Adrenal gland (tissue), 19 donors: ENCODE measurements at places on chromosomes 2 and 18. TPM values are rescaled to one million over a fixed set of nuclear protein-coding genes. Genes with fewer than 3 reads are reported as not detected.

DNA sequence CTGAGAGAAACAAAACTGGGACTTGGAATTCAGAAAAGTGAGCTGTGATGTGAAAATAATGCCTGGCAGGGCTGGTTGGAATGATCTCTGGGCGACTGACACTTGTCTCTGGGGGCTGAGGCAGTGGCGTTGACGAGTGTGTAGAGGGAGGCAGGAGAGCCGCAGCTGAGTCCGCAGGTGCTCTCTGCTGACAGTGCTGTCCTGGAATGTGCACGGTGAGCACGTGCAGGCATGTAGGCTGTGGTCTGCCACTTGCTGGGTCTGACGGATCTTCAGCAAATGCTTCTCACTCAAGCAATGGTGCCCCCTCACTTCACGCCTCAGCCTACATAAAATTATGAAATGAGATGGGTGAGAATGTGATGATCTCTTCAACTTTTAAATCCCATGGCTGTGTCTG lies 38.5 kb upstream of the ATP9B start:
- H3K27me3 ChIP-seq = no peaks in the 10 kb centered on the region
- no peaks in the 10 kb centered on the region for H3K36me3 ChIP-seq

GRCh38 chr2:196083601-196084000 lies 15.0 kb upstream of the DNAH7 start:
- no peak for DNase-seq
- H3K4me3 ChIP-seq = no peak overlapping the region
- peaks cover 23% of the 10 kb centered on the region for H3K4me1 ChIP-seq
- H3K27ac ChIP-seq = no peak overlapping the region
- H3K36me3 ChIP-seq = no peaks in the 10 kb centered on the region

GRCh38 chr2:133077269-133077822 lies 407.3 kb upstream of the LYPD1 start:
- no peaks in the 10 kb centered on the region for H3K36me3 ChIP-seq
- no peak overlapping the region for H3K4me3 ChIP-seq
- no peaks in the 10 kb centered on the region for H3K27me3 ChIP-seq
- H3K4me1 ChIP-seq = no peaks in the 10 kb centered on the region
- no peak for DNase-seq

DNA sequence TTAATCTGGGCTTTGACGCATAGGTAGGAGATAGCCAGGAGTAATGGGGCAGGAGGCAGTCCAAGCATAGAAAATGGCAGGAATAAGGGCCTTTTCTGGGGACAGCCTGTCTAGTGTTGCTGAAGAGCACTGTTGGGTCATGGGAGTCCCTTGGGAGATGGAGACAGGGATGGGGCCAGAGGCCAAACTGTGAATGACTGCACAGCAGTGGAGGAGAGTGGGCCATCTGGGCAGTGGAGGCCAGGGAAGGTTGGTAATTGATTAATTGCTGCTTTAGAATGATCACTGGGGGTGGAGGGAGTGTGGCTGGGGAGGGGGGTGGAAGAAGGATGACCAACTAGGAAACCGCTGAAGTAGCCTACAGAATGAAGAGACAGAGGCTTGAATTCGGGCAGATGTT lies 28.6 kb upstream of the CREG2 start:
- DNase-seq = no peak
- no peaks in the 10 kb centered on the region for H3K4me1 ChIP-seq
- H3K36me3 ChIP-seq = no peaks in the 10 kb centered on the region
- no peaks in the 10 kb centered on the region for H3K27me3 ChIP-seq

GRCh38 chr2:221517696-221518151 lies 54.4 kb downstream of the EPHA4 start:
- peak overlapping the region; percentile 29 for H3K27ac ChIP-seq
- DNase-seq = no peak
- H3K4me3 ChIP-seq = no peak overlapping the region
- H3K27me3 ChIP-seq = no peaks in the 10 kb centered on the region
- H3K36me3 ChIP-seq = no peaks in the 10 kb centered on the region

The HK2 gene
- 1.2 TPM for total RNA-seq

DNA sequence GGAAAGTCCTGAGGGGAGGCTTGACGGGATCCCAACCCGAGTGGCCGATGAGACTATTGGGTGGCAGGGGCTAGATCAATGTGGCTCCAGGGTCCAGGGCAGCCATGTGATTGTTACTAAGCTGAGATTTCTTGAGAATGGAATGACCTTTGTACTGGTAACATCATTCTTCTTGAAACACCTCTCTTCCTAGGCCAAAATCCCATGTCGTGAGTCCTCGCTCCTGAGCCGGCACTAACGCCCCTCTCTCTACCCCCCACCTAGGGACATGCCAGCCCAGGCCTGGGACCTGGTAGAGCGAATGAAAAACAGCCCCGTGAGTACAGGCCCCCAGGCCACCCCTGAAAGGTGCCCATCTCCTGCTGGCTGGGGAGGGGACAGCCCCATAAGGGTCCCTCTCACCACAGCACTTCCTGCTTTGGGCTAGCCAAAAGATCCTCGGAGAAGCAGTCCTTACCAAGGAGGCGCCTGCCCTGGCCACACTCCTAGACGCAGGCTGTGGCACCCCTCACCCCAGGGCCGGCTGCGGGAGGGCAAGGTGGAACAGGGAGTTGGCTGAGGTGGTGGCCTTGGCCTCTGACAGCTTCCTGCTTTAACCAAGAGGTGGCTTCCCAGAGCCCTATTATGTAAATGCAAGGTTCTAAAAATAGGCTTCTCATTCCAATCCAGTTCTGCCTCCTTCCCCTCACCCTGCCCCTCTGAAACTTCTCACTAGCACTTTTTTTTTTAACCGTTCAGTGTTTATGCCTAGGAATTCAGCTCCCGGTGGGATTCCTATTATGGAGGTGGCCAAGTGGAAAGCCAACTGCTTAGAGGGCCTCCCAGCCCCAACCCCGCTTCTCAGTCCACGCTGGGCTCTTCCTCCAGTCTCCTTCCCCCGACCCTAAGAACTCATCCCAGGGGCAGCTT lies 126.6 kb upstream of the PPP1CB start:
- H3K4me1 ChIP-seq = peaks cover 10% of the 10 kb centered on the region
- H3K36me3 ChIP-seq = no peaks in the 10 kb centered on the region
- no peak overlapping the region for H3K4me3 ChIP-seq
- peak; percentile 77 for DNase-seq
- H3K27ac ChIP-seq = peak overlapping the region; percentile 84
- H3K27me3 ChIP-seq = no peaks in the 10 kb centered on the region

GRCh38 chr2:149586898-149587219 lies 716 bp downstream of the MMADHC start:
- H3K4me1 ChIP-seq = peaks cover 42% of the 10 kb centered on the region
- DNase-seq = no peak
- no peaks in the 10 kb centered on the region for H3K36me3 ChIP-seq
- H3K27me3 ChIP-seq = no peaks in the 10 kb centered on the region
- H3K4me3 ChIP-seq = peak overlapping the region; percentile 97

- H3K36me3 ChIP-seq = no peaks in the 10 kb centered on the region
- peaks cover 29% of the 10 kb centered on the region for H3K4me1 ChIP-seq
- no peak overlapping the region for H3K27ac ChIP-seq
- H3K27me3 ChIP-seq = no peaks in the 10 kb centered on the region
- H3K4me3 ChIP-seq = no peak overlapping the region
Measured at GRCh38 chr2:219284501-219285372, 5.6 kb downstream of the DNAJB2 start.

DNA sequence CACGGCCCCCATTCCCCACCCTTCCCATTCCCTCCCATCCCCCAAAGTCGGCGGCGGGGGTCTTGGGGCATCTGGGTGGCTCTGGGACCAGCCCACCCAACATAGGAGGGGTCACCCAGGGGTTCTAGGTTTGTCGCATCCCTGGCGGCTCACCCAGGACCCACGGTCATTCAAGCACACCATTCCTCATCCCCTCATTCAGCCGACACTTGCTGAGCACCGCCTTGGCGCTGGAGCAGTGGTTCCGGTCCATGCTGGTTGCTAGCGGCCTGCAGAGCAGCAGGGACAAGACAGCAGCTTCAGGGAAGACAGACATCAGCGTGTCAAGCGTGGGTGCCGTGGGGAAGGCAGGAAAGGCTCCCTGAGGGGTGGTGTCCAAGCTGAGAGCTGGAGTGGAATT lies 50.5 kb upstream of the OTOS start:
- no peaks in the 10 kb centered on the region for H3K4me1 ChIP-seq
- H3K4me3 ChIP-seq = no peak overlapping the region
- H3K27me3 ChIP-seq = peaks cover 12% of the 10 kb centered on the region
- no peaks in the 10 kb centered on the region for H3K36me3 ChIP-seq

- no peak for DNase-seq
- H3K27ac ChIP-seq = no peak overlapping the region
- H3K36me3 ChIP-seq = no peaks in the 10 kb centered on the region
Measured at GRCh38 chr2:199197448-199197847, 260.3 kb downstream of the SATB2 start.

GRCh38 chr2:43331422-43331821 lies 105.0 kb upstream of the ZFP36L2 start:
- H3K4me3 ChIP-seq = no peak overlapping the region
- DNase-seq = no peak
- H3K4me1 ChIP-seq = peaks cover 40% of the 10 kb centered on the region
- H3K36me3 ChIP-seq = no peaks in the 10 kb centered on the region

- DNase-seq = no peak
- no peaks in the 10 kb centered on the region for H3K4me1 ChIP-seq
Measured at GRCh38 chr2:112137516-112138158, 548 bp upstream of the FBLN7 start.

The KIF5C gene
- total RNA-seq = 19.6 TPM

The NT5C1B gene
- total RNA-seq = not detected

The NAT8 gene
- total RNA-seq = not detected

The SPP2 gene
- not detected for total RNA-seq

GRCh38 chr2:61134141-61134540 lies 27.8 kb upstream of the C2orf74 start:
- H3K4me3 ChIP-seq = no peak overlapping the region
- no peak overlapping the region for H3K27ac ChIP-seq
- no peak for DNase-seq
- no peaks in the 10 kb centered on the region for H3K36me3 ChIP-seq
- H3K4me1 ChIP-seq = no peaks in the 10 kb centered on the region
- H3K27me3 ChIP-seq = no peaks in the 10 kb centered on the region

The ELAC1 gene
- 10.9 TPM for total RNA-seq

GRCh38 chr2:215659650-215660049 lies 223.8 kb upstream of the FN1 start:
- no peaks in the 10 kb centered on the region for H3K4me1 ChIP-seq
- no peaks in the 10 kb centered on the region for H3K27me3 ChIP-seq
- H3K4me3 ChIP-seq = no peak overlapping the region
- H3K27ac ChIP-seq = no peak overlapping the region
- no peaks in the 10 kb centered on the region for H3K36me3 ChIP-seq
- DNase-seq = no peak

DNA sequence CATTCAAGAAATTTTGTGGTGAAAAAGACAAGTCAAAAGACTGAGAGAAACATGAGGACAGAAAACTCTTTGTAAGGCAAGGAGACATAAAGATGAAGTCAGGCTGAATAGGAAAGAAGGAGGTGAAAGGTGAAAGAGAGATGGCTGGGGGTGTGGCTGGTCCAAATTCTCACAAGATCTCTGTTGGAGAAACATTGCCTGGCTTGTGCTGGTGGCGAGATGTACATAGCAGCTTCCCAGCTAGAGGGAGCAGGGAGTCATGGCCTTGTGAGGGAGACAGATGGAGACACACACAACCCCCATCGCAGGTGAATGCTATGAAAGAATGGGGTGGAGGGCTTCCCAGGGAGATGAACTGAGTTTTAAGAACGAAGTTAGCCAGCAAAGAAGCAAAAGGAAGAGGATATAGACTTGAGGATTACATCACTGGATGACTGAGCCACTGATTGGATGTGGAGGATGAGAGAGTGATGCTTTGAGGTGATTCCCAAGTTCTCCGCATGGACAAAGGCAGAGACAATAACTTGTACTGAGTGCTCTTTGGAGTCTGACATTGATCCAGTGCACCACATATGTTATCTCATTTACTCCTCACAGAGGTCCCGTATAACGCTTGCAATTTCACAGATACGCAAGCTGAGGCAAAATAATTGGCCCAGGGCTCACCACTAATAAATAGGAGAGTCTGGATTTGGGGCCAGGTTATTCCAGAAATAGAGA lies 3.7 kb upstream of the EMX1 start:
- no peaks in the 10 kb centered on the region for H3K36me3 ChIP-seq
- peaks cover 27% of the 10 kb centered on the region for H3K4me1 ChIP-seq
- H3K27ac ChIP-seq = no peak overlapping the region
- H3K27me3 ChIP-seq = peaks cover 100% of the 10 kb centered on the region
- DNase-seq = no peak
- no peak overlapping the region for H3K4me3 ChIP-seq

- no peak overlapping the region for H3K4me3 ChIP-seq
- no peak overlapping the region for H3K27ac ChIP-seq
- no peaks in the 10 kb centered on the region for H3K4me1 ChIP-seq
- DNase-seq = no peak
- H3K36me3 ChIP-seq = no peaks in the 10 kb centered on the region
Measured at GRCh38 chr2:217667512-217667911, 335.3 kb downstream of the TNS1 start.

DNA sequence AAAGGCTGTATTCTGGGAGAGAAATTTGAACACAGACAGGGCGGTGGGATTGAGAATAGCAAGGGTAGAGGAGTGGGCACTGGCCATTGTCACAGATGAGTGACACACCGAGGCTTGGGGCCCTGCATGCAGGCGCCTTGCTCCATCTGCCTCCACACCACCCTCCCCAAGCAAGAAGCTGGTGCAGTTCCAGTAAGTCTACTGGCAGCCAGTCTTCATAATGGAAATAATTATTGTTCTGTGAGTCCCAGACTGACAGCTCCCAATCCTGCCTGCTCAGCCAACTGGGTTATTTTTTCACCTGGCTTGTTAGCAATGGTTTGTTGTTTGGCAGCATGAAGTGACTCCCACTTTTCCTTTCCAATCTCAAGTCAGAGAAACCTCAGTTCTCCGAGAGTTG lies 13.0 kb downstream of the TTC32 start:
- no peak overlapping the region for H3K4me3 ChIP-seq
- no peak overlapping the region for H3K27ac ChIP-seq
- H3K36me3 ChIP-seq = no peaks in the 10 kb centered on the region
- DNase-seq = no peak
- H3K27me3 ChIP-seq = no peaks in the 10 kb centered on the region

DNA sequence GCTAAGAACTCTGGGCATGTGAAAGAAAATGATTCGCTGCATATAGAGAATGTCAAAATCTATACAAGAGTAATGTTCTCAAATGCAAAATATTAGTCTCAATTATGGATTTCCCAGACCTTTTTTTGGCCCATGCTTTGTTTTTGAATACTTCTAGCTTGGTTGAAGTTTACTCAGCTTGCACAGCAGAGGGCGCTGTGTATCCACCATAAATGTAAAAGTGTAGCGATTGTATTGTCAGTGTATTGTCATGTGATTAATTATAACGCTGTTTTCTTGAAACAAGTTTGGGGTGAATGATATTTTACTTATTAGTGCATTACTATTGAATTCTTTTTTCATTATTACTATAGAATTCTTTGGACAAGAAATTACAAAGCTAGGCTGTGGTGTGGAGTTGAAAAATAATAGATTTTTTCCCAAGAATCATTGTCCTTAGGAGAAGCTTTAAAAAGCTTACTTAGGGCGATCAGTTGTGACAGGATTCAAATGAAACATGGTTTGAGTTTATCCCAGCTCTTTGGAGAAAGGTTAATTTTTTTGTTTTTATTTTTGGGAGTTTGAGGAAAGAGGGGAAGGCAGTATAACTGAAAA lies 98.3 kb downstream of the PIK3C3 start:
- peak; percentile 51 for DNase-seq
- H3K4me1 ChIP-seq = peaks cover 12% of the 10 kb centered on the region
- no peaks in the 10 kb centered on the region for H3K36me3 ChIP-seq

GRCh38 chr2:241620419-241620769 lies 16.6 kb downstream of the THAP4 start:
- no peak for DNase-seq
- H3K27ac ChIP-seq = no peak overlapping the region
- no peaks in the 10 kb centered on the region for H3K36me3 ChIP-seq

GRCh38 chr18:12679183-12679786 lies 21.4 kb upstream of the SPIRE1 start:
- peak overlapping the region; percentile 52 for H3K4me3 ChIP-seq
- no peaks in the 10 kb centered on the region for H3K27me3 ChIP-seq
- H3K4me1 ChIP-seq = no peaks in the 10 kb centered on the region

The MAP3K19 gene
- not detected for total RNA-seq
